ENCODE measurements at places on chromosomes 5 and 9.

- no peak for DNase-seq
Observed at GRCh38 chr5:80852331-80853245, 107.6 kb upstream of the RASGRF2 start.

- no peak for DNase-seq
Observed at GRCh38 chr9:22056402-22056801, 47.3 kb upstream of the CDKN2B start.

DNA sequence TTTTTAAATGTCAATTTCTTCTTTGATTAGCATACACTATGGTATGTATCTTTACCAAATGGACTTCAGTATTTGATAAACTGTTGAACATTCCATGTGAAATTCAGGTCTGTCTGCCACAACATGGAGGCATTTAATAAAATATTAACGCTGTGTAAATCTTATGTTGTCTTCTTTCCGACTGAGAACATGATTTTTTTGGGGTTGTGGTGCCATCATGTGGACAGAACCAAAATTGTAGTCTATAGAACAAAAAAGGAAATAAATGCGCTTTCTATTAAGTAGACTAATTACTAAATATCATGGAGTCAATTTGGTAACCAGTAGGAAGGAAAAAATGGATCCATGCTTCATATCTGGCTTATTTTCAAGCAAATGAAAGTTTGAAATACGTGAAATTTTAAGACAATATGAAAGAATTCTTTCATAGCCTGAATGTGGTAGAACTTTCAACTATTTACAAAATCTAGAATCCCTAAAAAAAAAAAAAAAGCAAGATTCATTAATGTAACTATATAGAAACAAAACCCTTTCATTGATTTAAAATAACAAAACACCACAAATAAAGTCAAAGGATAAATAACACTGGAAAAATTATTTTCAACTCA lies 2.8 kb upstream of the PLK2 start:
- peak; percentile 33 for DNase-seq

GRCh38 chr9:6562871-6563430 lies 82.6 kb downstream of the GLDC start:
- no peak for DNase-seq

DNA sequence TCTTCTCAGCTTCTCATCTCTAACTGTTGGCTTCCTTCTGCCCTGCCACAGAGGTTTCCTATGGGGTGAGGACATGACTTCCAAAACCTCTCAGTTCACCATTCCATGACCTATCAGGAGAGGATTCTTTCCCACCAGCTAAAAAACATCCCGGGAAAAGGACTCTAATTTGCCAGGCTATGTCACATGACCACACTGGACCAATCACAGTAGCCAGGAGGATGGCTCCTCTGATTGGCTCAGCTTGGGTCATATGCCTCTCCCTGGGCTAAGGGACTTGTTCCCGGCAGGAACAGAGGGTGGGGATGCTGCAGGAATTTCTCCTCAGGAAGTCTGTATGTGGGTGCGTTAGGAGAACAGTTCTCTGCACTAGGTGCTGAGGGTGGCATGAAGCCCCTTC lies 40.3 kb upstream of the XPA start:
- no peak for DNase-seq

- DNase-seq = no peak
Observed at GRCh38 chr9:82920154-82920553, 142.8 kb downstream of the RASEF start.

- DNase-seq = no peak
Observed at GRCh38 chr5:98314292-98314691, 459.2 kb upstream of the RGMB start.

GRCh38 chr9:134291961-134292871 lies 34.0 kb upstream of the RXRA start:
- no peak for DNase-seq

- DNase-seq = no peak
Observed at GRCh38 chr9:21505425-21506179, 23.5 kb upstream of the IFNE start.

- no peak for DNase-seq
Observed at GRCh38 chr5:5025098-5025773, 114.9 kb upstream of the ADAMTS16 start.

- DNase-seq = no peak
Observed at GRCh38 chr9:92165484-92165883, 50.3 kb upstream of the SPTLC1 start.

DNA sequence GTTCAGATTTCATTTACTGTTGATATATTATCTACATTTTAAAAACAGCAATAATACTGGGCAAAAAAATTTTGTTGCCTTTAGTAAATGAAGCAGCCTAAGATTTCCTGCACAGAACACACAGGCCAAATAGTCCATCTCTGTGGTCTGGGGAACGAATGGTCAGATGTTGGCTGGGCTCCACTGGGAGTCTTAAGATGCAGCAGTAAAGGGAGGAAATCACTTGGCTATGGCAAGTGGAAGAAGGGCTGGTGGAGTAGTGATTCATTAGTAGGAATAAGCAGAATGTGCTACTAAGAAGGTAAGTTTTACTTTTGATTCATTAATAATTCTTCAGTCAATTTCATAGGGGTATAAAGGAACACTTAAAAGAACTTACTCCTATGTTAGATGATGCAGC lies 91.1 kb upstream of the ARRDC3 start:
- no peak for DNase-seq

Data from activated gamma-delta T cell treated with Interleukin-2 at 50 U/mL for 16 hours (primary cell).